Memory B cell (primary cell): ENCODE measurements at places on chromosomes 7 and 10.

DNA sequence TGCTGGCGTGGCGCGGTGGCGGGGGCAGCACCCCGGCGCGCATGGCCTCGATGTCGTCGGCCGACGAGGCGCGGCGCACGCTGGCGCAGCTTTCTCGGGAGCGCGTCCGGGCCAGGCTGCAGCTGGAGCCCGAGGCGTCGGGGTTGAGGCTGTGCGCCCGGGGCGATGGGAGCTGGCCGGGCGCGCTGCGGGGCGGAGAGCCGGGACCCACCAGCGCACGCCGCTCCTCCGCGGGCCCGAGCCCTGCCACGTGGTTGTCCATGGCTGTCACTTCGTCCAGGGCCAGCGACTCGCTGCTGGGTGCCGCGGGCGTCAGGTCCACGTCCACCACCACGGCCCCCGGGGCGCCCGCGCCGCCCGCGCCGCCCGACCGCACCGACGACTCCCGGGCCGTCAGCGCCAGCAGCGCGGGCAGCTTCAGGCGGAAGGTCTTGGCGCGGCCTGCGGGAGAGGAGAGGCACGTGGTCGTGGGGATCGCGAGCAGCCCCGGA, 20.0 kb downstream of the KCNH2 start:
- no peak for DNase-seq

GRCh38 chr10:108836362-108836761, 1086.9 kb downstream of the XPNPEP1 start:
- DNase-seq = no peak

DNA sequence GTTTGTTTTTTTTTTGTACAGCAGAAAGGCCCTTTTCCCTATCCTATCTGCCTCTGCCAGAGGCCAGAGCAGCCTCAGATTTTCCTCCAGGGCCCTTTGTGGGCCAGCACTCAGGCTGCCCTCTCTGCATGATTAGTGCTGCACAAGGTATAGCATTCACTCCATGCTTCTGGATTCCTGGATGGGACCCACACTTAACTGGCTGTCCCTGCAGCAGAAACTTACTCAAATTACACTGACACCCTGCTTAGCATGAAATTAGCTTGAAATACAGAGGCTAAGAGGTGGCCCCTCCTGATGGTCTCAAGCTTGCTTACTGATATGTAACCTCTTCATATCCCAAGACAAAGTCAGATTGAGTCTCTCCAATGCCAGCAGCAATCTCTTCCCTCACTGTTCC, 239.3 kb downstream of the SORCS1 start:
- no peak for DNase-seq

DNA sequence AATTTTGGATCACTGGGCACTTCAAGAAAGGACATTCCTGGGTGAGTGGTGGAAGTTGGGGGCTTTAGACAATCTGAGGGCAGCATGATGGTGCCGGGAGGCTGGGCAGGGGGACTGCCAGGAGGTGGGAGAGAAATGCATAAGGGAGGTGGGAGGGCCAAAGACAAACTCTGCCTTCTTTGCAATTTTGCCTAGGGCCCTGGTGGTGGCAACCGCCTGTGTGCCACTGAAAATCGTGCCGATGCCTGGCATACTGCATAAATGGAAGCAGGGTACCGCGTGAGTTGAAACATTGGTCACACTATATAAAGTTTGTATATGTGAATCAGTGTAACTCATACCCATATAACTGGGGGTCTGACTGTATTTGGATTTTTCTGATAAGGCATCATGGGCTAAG, 3.3 kb downstream of the LUC7L2 start:
- DNase-seq = no peak

- no peak for DNase-seq
Measured at GRCh38 chr10:75525067-75525466, 93.6 kb downstream of the LRMDA start.

- DNase-seq = no peak
Measured at GRCh38 chr10:73168465-73168803, 515 bp downstream of the FAM149B1 start.

DNA sequence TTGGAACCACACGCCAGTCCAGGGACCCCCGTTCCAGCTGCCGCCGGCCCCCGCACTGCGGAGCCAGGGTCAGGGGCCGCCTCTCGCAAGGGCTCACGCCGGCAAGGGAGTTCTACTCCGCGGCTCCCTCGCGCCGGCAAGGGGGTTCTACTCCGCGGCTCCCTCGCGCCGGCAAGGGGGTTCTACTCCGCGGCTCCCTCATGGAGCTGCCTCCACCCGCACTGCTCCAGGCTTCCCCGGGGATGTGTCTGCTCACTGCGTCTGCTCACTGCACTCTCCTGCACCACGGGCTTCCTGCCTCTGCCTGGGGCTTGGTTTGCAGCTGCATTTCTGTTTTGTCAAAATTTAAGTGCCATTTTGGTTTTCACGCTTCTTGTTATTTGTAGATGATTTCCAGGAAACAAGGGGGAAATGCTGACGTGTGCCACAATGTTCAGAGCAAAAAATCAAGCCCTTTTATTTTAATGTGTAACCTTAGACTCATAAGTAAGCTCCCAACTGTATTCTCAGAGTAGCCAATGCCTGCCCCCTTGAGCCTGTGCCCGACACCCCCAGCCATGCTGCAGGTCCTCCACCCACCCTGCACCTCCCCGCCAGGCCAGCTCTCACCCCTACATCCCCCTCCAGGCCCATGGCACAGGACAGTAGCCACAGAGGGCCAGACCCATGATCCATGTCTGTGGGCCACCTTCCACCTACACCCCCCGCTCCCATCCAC, 246.2 kb downstream of the MAD1L1 start:
- no peak for DNase-seq

GRCh38 chr7:106744563-106745091, 83.7 kb upstream of the CCDC71L start:
- DNase-seq = no peak

- no peak for DNase-seq
Measured at GRCh38 chr7:33590916-33591315, 314.4 kb upstream of the BMPER start.

DNA sequence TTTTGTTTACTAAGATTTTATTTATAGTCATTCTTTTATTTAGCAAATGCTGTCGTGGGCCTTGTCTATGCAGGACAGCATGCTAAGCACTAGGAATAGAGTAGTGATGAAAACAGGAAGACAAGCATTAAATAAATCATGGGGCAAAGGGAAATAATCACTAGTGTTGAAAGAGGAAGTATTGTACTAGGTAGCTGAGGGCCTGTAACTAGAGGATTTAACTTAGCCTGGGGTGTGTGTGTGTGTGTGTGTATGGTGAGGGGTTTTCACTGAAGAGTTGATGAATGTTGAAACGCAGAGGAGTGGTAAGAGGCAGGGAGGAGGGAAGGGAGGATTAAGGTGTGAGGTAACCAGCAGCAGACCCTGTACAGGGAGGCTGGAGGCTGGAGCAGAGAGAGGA, 446.4 kb downstream of the SDK1 start:
- DNase-seq = no peak

DNA sequence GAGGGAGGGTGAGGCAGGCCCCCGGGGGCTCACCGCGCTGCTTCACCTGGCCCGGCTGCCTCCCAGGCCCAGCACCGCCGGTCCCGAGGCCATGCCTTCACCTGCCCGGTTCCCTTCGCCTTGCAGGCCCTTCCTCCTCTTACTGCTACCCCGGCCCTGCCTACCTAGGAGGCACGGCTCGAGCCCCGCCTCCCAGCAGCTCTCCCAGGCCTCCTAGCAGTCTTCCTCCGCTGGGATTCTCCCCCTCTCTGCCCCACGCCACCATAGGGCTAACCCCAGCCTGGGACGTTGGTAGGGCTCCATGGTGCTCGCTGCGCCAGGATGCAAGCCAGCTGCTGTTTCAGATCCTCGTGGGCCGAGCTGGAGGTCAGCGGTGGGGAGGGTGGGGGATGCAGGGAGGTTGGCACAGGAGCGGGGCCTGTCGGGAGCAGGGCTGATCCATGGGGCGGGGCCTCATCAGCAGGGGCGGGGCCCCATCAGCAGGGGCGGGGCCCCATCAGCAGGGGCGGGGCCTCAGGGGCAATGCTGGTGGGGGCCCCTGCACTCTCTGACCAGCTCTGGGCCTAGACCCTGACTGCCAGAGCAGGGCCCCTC, 63.3 kb downstream of the RASGEF1A start:
- DNase-seq = peak; percentile 45

- no peak for DNase-seq
Measured at GRCh38 chr7:104106108-104106905, 101.5 kb downstream of the ORC5 start.

GRCh38 chr7:64614812-64615211, 51.1 kb upstream of the ZNF107 start:
- no peak for DNase-seq
